ENCODE measurements at places on chromosomes 3 and 15.
A peak's percentile ranks its signal among the peaks of the same experiment; 100 is the strongest.

DNA sequence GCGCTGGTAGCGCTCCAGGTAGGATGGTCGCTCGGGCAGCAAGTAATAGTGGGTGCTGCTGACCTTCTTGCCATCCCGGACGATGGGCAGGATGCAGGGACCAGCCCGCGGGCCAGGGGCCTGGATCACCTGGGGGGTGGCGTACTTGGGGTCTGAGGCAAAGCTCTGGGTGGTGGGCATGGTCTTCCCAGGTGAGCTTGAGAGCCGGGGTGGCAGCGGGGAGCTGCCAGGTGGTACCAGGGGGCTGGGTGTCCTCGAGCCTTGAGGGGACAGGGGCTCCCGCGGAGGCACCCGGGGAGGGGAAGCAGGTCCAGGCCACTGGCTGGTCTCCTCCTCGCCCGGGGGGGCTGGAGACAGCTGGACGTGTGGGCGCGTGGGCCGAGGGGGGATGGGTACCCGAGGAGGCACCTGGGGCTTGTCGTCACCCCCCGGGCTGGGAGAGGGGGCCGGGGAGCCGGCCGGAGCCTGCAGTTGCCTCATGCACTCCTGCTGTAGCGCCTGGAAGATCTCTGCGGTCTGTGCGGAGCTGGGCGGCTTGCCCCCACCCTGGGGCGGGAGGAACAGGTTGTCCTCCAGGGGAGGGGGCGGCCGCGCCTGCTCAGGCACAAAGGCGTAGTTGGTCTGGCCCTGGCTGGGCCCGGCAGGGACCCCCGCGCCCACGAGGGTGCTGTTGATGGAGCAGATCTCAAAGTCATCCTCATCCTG is 40.6 kb downstream of the TNK2 start:
- DNase-seq = no peak

DNA sequence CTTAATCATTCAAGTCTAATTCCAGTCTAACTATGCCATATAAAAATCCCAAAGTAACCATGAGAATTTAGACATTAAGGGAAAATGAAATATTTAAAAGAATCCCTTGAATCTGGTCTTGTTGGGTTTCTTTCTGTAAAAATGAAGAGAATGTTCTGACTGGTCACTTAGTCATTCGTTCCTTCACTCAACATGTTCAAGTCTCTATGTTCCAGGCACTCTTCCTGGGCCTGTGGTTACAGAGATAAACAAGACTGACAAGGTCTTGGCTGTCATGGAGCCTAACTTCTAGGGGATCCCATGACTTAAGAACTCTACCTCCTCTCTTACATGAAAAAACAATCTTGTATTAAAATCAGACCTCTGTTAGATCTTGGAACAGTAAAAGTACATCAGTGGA is 638.6 kb upstream of the TBL1XR1 start:
- no peak for DNase-seq

DNA sequence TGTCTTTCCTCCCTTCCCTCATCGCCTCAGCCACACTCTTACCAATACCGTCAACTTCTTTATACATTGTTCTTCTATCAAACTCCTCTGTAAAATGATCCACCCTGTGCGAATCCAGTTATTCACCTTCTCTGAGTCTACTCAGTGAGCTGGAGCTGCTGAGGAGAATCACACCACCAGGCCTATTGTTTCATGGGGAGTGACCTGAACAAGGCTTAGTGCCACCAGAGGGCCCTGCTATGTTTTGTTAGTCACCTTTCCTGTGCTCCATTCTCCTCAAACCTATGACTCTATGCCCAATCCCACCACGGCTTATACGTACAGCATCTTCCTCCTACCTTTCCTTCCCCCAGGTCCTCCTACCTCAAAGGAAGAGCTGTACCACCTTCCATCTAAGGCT is 50.4 kb upstream of the MED12L start:
- DNase-seq = no peak

GRCh38 chr3:123720638-123721037 is 135.8 kb upstream of the HACD2 start:
- DNase-seq = no peak

DNA sequence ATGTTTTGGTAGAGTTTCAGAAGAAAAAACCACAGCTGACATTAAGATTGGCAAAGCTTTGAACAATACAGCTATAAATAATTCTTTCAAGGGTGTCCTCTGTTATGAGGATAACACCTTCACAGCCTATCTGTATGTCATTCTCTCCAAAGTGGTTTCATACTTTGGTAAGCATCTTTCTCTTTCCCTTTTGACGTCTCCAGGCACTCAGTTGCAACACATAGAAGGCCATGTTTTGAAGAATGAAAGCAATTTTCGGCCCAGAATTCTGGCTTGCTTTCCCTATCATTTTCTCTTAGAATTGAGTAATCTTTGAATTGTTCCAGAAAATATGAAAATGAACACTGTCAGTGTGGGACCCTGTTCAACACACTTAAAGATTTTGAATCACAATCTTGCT is 200.0 kb upstream of the CBLB start:
- DNase-seq = no peak

DNA sequence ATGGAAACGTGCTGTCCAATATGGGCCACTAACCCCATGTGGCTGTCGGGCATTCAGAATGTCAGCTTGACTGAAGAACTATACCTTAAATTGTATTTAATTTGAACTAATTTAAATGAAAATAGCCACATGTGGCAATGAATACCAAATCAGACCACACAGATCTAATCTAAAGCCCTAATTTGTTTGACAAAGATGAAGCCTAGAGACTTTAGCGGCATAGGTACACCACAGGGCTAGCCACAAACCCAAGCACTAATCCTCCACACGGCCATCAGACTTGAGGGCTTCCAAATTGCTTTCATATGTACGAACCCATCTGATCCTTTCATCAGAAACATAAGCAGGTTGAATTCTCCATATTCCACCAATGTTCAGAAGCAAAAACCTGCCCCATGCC is 81.4 kb downstream of the SHQ1 start:
- no peak for DNase-seq

- DNase-seq = no peak
Observed at GRCh38 chr15:52251144-52251860, 44.3 kb downstream of the MYO5C start.

DNA sequence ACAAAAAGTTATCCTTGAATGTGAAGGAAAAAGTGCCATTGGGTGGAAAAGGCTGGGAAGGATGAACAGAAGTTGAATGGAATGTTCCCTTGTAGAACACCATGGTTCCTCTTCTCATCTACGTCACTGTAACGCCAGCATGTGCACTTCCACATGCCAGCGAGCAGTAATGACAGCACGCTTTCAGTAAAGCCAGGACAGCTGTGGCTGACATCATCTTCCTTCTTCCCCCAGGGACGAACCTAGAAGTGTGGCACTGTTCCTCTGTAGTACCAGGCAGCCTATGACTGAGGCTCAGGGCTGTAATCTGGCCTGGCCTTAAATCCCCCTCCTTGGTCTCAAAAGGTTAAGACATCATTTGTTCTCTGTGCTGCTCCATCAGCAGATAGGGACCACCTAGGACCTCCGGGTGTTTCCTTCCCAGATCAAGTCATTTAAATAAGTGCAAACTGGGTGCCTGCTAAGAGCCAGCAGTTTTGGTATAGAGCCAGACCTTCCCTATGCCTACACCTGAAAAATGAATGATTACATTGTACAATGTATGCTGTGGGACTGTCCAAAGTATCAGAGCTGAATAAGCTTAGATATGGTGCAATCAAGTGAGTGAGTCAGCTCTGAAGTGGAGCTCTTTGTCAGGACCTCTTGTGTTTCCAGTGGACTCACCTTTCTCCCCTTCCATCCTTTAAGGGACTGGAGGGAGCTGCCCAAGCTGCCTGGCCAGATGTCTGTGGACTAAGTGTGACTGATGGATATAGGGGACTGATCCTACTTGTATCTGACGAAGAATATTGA is 5.6 kb upstream of the SRPRB start:
- no peak for DNase-seq

DNA sequence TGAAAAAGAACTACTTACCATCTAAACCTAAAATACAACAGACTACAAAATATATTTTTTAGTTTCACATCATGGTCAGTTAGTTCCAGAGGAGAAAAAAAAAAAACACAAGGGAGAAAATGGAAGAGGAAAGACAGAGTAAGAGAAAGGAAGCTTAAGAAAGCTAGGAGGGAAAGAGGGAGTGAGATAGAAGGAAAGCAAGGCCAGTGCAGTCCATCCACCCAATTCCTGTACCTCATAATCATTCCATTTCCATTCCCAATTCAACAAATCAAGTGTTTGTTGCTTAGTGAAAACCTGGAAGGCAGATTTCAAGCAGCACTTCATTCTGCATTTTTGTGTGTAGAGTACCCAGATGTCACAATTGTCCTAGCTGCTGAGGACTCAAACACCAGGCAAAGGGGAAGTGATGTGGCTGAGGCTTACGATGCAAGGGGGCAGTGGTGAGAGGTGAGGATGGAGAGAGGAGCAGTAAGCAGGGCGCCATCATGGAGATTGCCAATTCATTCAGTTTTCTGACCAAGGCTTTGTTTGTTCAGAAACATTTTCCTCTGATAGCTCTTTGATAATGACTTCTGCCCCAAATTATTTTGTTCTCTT is 83.6 kb upstream of the GSK3B start:
- DNase-seq = peak; percentile 58

GRCh38 chr3:194135516-194135805 is 487 bp upstream of the HES1 start:
- no peak for DNase-seq

DNA sequence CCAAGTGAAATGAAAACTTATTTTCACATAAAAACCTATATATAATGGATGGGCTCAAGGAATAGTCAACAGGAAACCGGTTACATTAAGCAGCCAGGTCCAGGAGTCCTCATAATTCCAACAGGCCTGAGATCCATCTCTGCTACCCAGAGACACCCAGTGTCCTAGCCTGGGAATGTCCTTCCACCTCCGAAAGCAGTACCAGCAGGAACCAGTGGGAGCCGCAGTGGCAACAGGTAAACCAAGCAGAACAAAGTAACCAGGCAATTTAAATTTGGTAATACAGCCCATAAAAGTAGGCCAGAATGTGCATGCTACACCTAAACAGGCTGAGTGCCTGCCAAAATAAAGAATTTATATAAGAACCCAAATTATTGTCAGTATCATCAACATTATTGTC is 195.6 kb downstream of the ZBBX start:
- no peak for DNase-seq

- DNase-seq = no peak
Observed at GRCh38 chr3:128825117-128825725, 54.2 kb upstream of the ACAD9 start.

- DNase-seq = no peak
Observed at GRCh38 chr3:61094608-61095007, 156.6 kb downstream of the FHIT start.

DNA sequence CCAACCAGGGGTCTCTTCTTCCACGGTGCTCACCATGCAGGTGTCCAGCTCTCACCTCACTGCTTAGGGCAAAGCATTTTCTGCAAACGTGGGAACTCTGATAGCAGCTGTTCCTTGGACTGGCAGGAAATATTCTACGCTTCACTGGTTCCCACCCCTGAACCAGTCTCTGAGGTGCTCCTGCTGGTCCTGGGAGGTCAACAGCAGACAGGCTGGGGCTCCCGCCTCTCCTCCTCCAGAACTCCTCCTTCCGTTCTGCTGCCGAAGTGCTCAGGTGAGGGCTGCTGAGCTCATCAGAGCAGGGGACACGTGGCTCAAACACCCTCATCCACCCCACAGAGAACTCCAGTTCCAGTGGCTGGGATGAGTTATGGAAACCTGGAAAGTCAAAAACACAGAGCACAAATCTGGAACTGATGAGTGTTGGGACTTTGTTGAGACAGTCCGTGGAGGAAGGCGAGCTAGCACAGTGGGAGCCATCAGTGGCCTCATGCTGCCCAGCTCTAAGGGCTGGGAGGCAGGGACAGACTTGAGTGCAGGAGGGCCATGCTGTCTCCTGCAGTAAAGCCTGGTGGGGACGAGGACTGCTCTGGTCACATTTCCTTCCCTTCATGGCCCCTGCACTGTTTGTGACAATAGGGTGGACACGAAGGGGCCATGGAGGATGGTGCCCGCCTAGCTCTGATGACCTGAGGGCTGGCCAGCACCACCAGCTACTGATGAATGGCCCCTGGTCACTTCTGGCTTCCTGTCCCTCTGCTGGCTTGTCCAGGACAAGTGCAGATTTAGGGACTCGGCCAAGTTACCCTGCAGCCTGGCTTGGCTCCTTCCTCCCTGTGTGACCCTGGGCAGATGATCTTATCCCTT is 137.8 kb downstream of the KLF13 start:
- DNase-seq = no peak

- DNase-seq = no peak
Observed at GRCh38 chr15:56718560-56718959, 14.7 kb downstream of the ZNF280D start.

DNA sequence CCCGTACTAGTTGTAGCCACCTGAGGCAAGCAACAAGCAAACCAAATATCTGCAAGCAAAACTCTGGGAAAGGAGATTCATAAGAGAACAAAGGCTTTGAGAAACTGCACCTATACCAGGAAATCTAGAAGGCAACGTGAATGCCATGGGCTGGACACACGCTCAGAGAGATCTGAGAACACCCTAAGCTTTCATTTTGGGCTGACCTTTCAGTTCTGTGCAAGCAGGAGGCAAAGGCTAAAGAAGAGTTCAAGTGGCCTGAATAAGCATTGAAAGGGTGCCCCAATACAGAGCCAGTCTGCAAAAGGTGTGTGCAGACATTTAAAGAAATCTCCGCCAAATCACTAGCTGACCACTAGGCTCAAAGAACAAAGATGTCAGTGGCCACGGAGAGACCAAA is 461.6 kb downstream of the PYDC2 start:
- no peak for DNase-seq

DNA sequence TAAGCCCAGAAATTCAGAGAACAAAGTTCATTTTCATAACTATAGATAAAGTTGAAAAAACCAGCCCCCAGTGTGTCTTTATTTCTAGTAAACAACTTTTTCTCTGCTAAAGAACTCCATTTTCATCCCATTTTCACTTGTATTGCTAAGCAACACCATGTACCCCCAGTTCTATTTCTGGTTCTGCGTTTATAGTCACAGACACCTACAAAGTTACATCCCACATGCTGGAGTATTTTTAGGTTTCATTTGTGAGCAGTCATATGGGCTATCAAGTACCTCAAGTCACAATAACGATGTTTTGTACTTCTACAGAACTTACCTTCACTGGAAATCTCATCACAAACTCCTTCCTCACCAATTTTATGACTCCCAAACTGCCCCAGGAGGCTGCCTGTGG is 236.5 kb downstream of the RSL24D1 start:
- DNase-seq = no peak

- no peak for DNase-seq
Observed at GRCh38 chr3:60552581-60552980, 698.7 kb downstream of the FHIT start.

GRCh38 chr3:21620511-21621155 is 130.4 kb downstream of the ZNF385D start:
- no peak for DNase-seq

All from SW 1271 (cell line).